Activated CD8-positive, alpha-beta memory T cell treated with anti-CD3 and anti-CD28 coated beads for 48 hours (primary cell): ENCODE measurements at places on chromosomes 1 and 21.

DNA sequence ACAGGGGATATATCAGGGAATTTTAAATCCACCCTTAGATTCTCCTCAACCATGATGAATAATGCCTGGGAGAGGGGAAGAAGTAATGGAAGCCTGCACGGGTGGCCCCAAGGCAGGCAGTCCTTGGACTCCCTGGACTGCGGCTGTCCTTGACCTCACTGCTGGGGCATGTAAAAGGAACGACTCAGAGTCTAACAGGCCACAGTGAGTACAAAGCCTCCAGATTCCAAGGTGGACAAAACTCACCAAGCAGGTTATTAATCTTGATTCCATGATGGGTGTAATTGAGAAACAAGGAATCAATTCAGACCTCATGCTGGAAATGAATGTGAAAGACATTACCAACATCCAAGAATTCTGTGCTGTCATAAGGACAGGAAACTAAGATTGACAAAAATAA is 13.0 kb upstream of the ARHGAP29 start:
- DNase-seq: no peak

DNA sequence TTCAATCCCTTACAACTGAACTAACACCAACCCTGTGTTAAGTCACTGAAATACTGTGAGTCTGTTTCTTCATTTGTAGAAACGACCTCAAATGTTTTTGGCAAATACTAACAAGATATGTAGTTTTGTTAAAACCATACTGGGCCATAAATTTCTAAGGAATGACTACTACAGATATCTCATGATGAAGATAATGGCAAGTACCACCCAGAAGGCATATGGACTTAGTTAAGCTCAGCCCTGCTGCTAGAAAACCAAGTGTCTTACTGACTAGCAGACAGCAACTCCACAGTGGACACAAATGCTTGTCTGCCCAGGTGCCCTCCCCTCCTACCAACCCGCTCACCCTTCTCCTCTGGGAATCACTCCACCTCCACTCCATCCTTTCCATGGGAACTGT is 44.5 kb upstream of the BMP8B start:
- DNase-seq: no peak

GRCh38 chr1:79785561-79785960 is 779.0 kb upstream of the ADGRL4 start:
- no peak for DNase-seq

GRCh38 chr1:27360159-27361043 is 6.4 kb downstream of the MAP3K6 start:
- no peak for DNase-seq

GRCh38 chr1:16082283-16083038 is 9.0 kb upstream of the FAM131C start:
- peak; percentile 52 for DNase-seq

DNA sequence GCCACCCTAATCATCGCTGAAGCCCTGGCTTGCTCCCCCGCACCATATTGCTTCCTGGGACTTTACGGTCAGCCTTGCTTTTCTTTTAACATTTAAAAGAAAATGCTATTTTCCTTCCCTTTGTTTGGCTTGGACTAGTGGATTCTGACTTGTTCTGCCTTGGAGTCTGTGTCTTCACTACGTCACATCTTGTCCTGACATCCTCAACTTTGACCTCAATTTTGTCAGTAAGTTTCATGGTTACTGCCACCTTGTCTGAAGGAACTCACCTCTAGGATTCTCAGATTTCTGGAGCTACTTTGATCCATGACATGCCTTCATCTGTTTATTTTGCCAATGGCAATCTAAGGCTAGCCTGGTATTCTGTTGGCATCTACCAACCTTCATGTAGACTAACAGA is 4.3 kb downstream of the RNASEL start:
- no peak for DNase-seq

- DNase-seq: no peak
Measured at GRCh38 chr1:203263496-203263895, 34.0 kb upstream of the CHIT1 start.

DNA sequence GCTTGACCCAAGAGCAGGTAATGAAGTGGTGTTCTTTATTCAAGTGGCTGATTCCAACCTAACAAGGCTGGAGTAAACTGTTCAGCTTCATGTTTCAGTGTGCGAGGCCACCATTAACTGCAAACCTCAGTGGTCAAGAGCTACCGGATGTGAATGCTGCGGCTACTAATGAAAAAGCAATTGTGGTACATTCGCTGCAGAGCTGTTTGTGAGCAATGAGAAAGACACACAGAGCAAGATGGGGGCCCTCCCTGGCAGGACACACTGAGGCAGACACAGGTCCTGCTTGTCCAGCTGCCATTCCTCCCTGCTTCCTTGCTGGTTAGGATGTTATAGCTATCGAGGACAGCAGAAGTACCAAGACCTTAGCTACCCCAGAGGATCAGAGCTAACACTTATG is 26.1 kb downstream of the SYF2 start:
- DNase-seq: no peak

- no peak for DNase-seq
Measured at GRCh38 chr1:156388174-156389137, 19.4 kb downstream of the RHBG start.
